ENCODE measurements at places on chromosomes 2 and 18.

DNA sequence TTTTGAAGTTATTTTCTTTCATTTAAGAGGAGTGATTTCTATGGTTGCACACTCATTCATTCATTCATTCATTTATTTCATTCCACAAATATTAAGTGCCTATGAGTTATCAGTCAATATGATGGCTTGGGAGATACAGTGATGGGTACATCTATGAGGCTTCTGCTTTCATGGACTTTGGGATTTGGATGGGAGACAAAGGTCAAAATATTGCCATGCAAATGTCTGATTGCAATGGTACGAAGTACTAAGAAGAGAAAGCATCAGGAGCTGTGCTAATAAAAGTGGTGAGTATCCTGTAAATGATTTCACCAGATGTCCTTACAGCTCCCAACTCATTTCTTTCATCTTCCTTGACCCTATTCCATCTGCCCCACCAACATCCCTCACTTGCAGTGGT is 174.4 kb upstream of the MEX3C start:
- DNase-seq: no peak

DNA sequence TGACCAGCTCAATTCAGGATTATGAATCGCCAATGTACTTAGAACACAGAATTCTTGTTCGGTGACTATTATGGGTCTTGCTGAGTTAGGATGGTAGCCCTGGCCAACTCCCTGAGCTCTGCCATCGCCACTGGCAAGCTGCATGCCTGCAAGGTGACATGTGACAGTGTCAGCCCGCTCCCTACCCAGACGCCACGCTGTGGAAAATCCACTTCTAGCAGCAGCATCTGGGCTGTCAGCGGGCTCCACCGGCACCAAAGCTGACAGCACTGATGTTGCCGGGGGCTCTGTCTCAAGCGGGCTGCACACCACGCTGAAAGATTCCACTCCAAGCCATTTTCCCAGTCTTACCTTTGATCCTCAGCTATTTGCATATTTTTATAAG is 100.7 kb downstream of the MYT1L start:
- no peak for DNase-seq

- DNase-seq: no peak
Observed at GRCh38 chr2:715854-716560, 38.8 kb upstream of the TMEM18 start.

DNA sequence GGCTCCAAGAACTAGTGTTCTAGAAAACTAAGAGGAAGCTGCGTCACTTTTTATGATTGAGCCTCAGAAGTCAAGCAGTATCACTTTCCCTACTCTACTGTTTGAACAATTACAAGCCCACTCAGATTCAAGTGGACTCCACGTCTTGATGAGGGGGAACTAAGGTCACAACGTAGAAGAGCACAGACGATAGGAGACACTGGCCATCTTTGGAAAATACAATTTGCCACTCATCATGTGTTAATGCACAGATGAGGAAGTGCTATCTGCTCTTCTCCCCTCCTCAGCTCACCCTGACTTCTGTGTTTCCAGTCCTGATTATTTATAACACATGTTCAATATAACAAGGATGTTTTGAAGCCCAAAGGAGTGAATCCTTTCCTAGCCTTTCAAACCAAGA is 76.1 kb upstream of the CYP1B1 start:
- DNase-seq: no peak
